HFF-Myc (cell line): ENCODE measurements at places on chromosomes 4 and X.

DNA sequence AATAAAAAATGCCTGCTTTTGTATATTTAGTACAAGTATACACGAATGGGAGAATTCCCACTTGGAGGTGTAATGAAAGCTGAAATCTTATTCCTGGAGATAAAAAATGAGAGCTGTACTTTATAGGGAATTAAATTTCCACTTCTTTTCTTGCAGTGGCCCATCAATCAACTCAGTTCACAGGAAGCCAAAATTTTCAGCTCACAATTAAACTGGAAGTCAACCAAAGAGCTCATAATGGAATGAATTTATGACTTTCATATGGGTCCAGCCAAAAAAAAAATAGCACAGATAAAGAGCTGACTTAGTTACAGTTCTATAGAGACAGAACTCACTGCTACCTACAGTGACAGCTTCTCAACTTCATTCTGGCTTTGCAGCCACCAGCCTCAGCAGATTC is 115.2 kb upstream of the TBC1D9 start:
- DNase-seq: no peak

DNA sequence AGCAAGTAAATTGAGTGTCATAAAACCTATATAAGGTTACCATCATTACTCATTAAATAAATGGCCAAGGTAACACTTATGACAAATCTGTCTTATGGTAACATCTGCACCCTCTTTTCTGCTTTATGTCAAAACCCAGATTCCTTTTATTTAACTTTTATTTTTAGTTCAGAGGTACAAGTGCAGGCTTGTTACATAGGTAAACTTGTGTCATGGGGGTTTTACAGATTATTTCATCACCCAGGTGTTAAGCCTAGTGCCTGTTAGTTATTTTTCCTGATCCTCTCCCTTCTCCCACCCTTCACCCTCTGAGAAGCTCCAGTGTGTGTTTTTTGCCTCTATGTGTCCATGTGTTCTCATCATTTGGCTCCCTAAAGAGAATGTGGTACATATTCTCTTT is 930.7 kb downstream of the CCSER1 start:
- no peak for DNase-seq

GRCh38 chrX:125006704-125007103 is 313.0 kb upstream of the TEX13C start:
- no peak for DNase-seq

GRCh38 chr4:152734699-152735050 is 44.9 kb downstream of the TIGD4 start:
- DNase-seq: no peak

- DNase-seq: no peak
Measured at GRCh38 chr4:4417886-4418285, 31.0 kb downstream of the NSG1 start.

- DNase-seq: no peak
Measured at GRCh38 chrX:38879631-38880220, 78.5 kb downstream of the MID1IP1 start.
